ENCODE measurements at places on chromosomes 13 and 19. TPM values are rescaled to one million over a fixed set of nuclear protein-coding genes. Genes with fewer than 3 reads are reported as not detected.

Gene SBK2
- not detected for total RNA-seq

Gene KCTD15
- 171 TPM for total RNA-seq

Gene MCEMP1
- total RNA-seq, result 1.4 TPM

Gene ADAMTS10
- total RNA-seq, result 1.8 TPM

Gene URAD
- not detected for total RNA-seq
